ENCODE measurements at places on chromosomes 4 and X. TPM values are rescaled to one million over a fixed set of nuclear protein-coding genes. Genes with fewer than 3 reads are reported as not detected.

ERAS gene
- polyA plus RNA-seq: 0.13 TPM

GPM6B gene
- 23.0 TPM for polyA plus RNA-seq

DNA sequence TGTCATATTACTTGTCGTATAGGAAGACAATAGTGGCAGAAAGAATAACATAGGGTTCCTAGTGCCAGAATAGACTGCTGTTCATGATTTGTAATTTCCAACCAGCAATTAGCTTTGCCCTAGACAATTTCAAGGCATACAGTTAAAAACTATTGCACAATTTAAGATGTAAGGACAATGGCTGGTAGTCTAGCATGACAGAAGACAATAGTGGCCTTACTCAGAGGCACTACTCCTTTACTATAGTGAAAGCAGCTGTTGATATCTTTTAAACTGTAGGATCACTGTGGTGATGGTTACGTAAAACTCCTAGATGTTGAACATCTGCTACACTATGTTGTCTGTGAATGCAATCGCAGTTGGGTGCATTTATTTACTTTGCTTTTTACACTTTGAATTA is 234.5 kb downstream of the RBMX2 start:
- no peak for DNase-seq

- DNase-seq: no peak
Observed at GRCh38 chr4:26520728-26521450, 30.6 kb upstream of the CCKAR start.

- no peak for DNase-seq
Observed at GRCh38 chr4:29220761-29221160, 1499.4 kb upstream of the PCDH7 start.
